T1000 (cell line): ENCODE measurements at places on chromosomes 5 and 9.

DNA sequence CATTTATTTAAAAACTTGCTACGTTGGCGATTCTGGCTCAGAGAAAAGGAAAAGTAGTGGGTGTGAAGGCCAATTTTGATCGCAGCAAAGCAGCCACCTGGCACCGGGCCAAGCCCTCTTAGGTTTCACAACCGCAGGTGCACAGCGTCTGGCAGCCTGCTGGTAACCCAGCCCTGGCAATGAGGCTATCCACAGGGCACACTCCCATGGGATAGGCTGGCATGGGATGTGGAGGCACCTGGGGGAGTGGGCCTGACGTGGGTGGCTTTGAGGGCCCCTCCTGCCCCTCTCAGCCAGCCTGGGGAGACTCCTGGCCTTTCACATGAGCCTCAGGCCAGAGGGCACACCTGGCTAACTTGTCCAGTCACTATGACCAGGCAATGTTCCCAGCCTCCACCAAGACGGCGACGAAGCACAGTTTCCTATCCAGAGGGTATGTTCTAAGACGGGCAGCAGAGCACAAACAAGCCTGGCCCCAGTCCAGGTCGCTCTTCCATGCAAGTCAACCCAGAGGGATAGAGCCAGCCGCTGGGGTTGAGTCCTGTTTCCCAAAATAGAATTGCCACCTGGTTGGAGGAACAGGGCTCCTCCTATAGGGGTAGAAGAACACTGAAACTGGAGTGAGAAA is 19.0 kb downstream of the CMBL start:
- DNase-seq: no peak

DNA sequence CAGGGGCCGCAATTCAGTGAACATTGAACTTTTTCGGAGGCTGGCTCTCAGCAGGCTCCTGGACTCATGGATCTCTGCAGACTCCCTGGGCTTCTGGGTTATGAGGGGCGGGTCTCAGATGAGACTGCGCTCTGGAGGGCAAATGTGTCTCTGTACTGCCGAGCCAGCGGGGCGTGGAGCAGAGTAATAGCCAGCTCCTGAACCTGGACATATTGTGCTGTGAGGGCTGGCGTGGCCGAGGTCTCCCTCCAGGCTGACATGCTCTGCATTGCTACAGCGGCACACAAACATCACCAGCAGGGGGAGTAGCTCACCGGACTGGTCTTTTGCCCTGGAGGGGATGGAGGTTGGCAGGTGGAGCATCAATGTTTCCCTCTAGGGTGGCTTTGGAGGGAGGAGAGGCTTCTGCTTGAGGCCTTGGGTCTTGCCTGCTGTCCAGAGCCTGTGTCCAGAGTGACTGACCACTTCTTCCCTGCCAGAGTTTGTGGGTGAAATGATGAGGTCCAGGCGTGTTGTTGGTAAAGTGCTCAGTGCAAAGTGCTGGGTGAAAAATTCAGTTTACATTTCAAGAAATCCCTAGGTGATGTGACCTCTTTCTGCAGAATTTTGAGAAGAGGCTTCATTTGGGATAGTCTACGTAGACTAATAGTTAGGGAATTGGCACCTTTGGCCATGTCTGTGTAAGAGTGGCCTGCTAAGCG is 10.9 kb upstream of the GADD45G start:
- no peak for DNase-seq

DNA sequence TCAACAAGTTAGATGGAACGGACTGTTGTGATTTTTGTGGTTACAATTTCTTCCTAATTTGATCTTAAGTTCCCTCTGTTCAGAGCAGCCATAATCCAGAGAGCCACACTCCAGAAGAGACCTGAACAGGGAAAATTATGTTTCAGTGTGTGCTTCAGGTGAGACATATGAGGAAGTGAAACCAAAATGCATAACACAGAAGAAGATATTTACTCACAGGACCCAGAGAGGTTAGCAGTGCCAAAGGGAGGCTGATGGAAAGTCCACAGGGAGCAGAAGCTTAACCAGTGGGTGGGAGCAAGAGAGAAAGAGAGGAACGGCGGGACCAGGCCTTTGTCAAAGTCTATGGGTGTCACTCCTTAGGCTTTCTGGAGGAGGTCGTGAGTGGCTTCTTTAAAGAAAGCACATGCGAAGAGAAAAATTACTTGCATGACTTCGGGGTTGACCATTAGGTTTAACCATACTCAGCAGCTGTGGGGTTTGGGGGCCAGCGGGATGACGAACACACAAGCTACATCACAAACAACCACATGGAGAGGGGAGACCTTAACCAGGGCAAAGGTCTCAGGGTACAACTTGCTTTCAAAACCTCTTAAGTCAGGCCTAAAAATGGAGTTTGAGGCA is 141.4 kb downstream of the MED10 start:
- no peak for DNase-seq

GRCh38 chr5:98909363-98909762 is 19.4 kb downstream of the CHD1 start:
- no peak for DNase-seq

DNA sequence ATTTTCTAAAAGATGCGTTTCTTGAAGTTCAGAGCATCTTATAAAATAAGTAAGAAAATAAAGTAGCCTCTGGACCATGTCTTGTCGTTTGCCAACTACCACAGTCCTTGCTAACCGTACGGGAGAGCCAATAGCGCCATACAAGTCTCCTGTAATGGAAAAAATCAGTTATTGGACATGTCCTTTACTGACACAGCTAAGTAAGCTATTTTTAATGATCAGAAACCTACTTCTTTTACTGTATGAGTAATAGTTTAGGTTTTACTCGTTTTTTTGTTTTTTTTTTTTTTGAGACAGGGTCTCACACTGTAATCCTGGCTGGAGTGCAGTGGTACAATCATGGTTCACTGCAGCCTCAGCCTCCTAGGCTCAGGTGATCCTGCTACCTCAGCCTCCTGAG is 37.7 kb upstream of the RAPGEF6 start:
- no peak for DNase-seq

DNA sequence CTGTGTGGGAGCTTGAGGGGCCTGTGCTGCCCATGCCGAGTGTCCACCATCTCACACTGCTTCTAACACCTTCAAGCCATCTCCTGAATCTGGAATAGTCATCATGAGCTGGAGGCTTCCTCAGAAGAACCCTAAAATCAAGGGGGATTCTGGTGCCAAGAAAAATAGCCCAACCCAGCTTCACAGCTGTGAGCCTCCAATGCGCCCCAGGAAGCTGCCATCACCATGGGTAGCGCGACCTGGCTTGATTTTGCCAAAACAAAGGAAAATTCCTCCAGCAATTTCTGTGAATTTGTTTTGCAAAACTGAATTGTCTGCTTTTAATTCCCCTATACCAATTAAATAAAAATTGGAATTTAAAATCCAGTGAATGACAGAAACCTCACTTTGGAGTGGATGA is 6.2 kb upstream of the TIFAB start:
- DNase-seq: no peak

DNA sequence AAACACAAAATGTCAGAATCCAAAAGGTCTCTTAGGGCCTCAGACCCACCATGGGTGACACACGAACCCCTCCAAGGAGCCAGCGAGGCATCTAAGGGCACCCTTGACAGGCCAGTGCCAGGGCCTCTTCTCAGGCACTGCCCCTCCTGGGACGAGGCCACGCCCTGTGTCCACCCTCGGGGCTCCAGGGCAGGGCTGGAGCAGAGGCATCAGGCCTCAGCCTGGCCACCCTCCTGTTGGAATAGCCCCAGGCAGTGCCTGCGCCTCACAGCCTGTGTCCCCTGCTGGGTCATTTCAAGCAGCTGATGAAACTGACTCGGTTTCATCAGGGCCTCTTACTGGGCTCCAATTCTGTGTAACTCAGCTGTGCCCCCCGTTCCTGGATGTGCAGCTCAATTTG is 32.8 kb upstream of the SUSD3 start:
- DNase-seq: no peak

GRCh38 chr5:39730699-39731098 is 305.9 kb upstream of the DAB2 start:
- DNase-seq: no peak

DNA sequence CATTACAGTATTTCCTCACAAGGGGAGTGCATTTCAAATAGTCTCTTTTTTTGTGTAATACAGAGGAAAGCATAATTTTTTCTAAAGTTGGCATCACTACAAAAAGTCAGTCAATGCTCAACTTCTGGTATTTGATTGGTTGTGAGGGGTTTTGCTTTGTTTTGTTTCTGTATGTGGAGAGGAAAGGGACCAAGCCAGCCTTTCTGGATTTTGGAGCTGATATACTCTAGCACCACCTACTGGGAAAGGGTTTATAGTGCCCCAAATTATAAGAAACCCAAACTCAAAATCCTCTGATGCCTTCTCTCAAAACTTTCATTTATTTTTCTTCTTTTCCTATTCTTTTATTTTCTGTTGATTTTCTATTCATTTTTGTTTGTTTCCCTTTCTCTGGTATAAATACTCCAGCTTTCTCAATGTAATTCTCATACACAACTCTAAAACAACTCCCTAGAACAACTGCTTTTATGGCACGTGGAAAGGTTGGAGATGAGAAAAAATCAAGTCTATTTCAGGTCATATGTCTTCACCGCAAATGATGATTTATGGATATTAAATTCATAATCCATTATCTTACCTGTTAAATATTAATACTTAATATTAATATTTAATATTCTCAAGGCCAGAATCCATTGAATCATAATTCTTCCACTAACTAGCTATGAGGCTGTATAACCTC is 69.5 kb upstream of the ANXA1 start:
- DNase-seq: no peak

DNA sequence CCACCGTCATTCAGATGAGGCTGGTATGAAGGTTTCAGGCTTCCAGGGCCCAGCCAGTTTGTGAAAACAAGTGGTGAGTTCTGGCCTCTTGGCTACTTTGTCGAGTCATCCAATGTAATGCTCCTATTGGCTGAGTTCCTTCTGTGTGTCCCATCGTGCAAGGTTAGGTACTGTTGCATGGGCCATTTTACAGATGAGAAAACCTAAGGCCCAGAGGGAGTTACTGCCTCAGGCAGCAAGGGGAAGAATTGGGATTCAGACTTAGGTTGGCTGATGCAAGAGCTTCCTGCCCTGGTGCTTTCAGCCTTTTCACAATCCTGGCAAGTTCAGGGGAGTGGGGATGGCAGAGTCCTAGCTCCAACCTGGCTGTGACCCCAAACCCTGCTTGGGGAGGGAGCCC is 17.4 kb upstream of the PITX1 start:
- no peak for DNase-seq

DNA sequence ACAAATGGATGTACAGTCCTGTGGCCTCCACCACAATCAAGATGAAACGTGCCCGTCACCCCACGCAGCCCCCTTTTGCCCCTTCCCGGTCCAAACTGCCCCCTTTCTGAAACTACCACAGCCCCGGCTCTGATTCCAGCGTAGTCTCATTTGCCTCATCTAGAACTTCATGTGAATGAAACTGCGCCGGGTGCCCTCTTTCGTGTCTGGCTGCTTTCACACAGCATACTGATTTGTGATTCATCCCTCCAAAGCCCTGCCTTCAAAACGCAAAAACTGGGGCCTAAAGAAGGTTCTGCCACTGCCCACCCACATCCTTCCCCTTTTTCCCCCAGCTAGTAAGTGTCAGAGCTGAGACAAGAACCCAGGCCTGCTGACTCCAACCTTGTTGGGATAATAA is 31.5 kb upstream of the NCS1 start:
- DNase-seq: no peak
